ENCODE measurements at places on chromosomes 2 and 18.

DNA sequence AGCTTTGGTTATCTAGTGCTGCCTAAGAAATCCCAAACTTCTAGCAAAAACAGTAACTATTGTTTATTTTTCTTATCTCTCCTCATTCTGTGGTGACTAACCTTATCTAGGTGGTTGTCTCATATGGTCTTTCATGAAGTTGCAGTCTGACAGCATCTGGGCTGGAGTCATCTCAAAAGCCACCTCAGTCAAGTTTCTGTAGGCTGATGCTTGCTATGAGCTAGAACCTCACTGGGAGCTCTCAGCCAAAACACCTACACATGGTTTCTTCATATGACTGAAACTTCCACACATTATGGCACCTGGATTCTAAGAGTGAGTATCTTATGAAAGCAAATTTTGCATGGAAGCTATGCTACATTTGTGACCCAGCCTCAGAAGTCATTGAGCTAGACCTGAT lies 596.4 kb upstream of the VRK2 start:
- no peak for DNase-seq

DNA sequence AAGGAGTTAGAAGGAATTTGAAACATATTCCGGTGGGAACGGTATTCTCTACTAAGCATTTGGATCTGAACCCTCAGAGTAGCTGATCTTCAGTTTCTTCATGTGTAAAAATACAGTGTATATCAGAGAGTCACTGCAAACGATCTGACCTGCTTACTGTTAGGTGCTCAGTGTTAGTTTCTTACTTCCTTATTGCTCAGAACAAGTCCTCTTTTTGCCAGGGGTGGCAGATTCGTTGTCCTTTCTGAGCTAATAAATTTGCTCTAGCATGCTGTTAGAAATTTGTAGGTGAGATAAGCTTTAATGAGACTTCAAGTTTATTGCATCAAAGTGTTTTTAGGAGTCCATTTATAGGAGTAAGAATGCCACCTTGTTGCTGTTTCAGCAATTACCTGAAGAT lies 15.8 kb downstream of the PLEKHA3 start:
- no peak for DNase-seq

- no peak for DNase-seq
These were observed 194.0 kb downstream of the LRATD1 start for GRCh38 chr2:14826518-14826917.

DNA sequence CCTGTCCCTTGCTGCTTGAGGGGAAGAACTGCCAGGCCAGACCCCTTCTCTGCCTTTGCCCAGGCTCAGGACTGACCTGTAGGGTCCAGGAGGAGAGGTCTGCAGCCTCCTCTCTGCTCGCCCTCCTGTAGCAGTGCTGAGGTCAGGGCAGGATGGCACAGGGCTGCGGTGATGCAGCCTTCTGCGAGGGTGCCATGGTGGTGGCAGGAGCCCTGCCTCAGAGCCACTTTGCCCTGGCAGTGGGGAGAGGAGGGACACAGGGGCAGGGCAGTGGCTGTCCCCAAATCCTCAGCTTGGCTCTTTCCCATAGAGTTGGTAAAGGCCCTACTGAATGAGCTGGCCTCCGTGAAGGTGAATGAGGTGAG lies 884 bp downstream of the PROM2 start:
- no peak for DNase-seq

- DNase-seq: no peak
These were observed 566.8 kb upstream of the ZNF804A start for GRCh38 chr2:184031402-184032147.

DNA sequence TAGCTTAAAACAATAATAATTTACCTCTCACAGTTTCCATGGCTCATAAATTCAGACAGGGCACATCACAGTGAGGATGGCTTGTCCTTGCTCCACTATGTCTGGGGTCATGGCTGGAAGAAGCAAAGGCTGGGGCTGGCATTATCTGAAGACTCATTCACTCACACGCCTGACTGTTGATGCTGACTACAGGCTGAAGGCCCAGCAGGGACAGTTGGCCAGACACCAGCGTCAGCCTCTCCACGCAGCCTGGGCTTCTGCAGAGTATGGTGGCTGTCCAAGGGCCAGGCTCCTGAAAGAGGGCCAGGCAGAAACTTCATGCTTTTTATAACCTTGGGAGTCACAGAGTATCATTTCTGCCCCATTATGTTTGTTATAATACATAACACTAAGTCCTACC lies 33.4 kb downstream of the YPEL5 start:
- DNase-seq: no peak

- DNase-seq: peak; percentile 22
These were observed 62.6 kb downstream of the DNMT3A start for GRCh38 chr2:25279091-25279651.

DNA sequence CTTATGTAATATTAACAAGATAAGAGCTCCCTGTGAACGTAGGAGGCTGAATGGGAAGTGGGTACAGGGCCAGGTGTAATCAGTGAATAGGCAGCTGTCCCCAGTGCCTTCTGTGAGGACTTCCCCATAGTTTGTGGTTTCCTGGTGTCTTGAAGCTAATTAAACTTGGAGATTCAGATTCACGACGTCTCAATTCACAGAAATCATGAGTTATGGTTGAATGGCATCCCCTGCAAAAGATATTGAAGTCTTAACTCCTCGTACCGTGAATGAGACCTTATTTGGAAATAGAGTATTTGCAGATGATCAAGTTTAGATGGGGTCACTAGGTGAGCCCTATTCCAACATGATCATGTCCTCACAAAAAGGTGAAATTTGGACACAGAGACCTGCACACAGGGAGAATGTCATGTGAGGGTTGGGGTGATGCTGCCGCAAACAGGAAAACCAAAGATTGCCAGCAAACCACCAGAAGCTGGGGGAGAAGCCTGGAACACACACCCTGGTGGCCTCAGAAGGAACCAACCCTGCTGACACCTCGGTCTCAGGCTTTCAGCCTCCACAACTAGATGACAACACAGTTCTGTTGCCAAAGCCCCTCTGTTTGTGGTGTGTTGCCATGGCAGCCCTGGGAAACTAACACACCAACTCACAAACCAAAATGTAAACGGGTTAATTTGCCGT lies 13.2 kb downstream of the ARL4C start:
- no peak for DNase-seq

DNA sequence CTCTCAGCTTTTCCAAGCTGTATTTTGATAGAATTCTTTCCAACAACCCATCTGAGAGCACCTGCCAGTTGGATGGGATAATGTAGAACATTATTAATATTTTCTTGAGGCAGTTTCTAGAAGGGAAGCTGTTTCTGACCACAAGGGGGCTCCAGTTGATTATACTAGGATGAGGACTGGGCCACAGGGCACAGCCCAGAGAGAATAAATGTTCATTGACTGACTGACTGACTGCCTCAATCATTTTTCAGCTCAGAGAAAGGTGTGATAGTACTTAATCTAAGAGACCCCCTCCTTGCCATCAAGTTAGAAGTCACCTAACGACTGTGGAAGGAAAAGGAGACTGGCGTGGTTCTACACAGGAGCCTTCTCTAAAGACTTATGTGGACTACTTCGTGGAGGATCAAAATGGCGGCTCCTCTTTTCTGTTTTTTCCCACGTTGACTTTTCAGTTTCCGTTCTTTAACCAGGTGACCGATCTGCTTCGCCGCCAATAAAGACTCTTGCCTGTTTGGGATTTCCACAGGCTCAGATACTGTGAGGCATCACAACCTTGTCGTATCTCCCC lies 31.9 kb upstream of the CREG2 start:
- DNase-seq: peak; percentile 68

GRCh38 chr2:98769784-98770183 lies 38.9 kb upstream of the MGAT4A start:
- DNase-seq: no peak

DNA sequence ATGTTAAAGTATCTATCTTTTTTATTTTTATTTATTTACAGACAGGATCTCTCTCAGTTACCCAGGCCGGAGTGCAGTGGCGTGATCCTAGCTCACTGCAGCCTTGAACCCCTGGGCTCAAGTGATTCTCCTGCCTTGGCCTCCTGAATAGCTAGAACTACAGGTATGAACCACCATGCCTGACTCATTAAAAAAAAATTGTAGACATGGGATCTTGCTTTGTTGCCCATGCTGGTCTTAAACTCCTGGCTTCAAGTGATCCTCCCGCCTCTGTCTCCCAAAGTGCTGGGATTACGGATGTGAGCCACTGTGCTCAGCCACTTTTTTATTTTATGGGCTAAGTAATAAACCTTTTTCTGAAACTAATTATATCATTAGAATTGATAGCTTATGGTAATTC lies 7.1 kb downstream of the MFSD6 start:
- no peak for DNase-seq

GRCh38 chr2:198312596-198313483 lies 508.4 kb downstream of the PLCL1 start:
- no peak for DNase-seq

DNA sequence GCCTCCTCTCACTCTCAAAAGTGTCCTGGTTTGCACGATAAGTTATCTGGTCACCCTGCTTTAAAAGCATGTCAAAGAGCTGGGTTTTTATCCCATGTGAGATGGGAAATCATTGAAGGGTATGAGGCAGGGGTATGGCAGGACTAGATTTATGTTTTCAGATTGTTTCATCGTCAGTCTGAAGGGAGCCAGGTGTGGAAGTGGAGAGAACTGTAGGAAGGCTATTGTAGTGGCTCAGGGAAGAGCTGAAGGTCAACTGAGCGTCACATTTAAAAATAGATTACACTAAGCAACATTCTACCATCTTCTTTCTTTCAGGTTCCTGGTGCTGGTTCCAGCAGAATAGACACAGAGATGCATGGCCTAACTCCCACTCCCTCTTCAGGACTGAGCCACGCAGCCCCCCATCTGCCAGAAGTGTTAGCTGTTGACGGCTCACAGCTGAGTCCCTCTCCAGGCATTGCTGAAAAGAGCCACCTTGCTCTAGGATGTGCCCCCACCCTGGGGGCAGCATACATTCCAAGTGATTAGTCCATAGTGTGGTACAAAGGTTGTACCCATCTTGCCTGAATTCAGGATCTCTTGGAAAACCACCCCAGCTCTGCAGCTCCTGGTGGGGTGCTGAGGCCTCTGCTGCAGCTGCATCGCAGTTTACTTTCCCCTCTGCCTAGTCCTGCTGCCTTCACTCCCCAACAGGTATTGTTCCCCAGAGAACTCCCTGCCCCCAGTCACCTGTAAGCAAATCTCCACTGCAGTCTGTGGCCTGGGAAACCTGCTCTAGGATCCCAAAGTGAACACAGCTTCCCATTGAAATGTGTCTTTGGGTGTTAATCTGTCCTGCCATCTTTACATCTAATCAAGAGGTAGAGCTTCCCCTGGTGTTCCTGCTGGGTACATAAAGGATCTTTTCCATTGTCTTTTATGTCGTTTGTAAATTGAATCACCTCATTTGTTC lies 79.5 kb upstream of the KLF7 start:
- DNase-seq: no peak

DNA sequence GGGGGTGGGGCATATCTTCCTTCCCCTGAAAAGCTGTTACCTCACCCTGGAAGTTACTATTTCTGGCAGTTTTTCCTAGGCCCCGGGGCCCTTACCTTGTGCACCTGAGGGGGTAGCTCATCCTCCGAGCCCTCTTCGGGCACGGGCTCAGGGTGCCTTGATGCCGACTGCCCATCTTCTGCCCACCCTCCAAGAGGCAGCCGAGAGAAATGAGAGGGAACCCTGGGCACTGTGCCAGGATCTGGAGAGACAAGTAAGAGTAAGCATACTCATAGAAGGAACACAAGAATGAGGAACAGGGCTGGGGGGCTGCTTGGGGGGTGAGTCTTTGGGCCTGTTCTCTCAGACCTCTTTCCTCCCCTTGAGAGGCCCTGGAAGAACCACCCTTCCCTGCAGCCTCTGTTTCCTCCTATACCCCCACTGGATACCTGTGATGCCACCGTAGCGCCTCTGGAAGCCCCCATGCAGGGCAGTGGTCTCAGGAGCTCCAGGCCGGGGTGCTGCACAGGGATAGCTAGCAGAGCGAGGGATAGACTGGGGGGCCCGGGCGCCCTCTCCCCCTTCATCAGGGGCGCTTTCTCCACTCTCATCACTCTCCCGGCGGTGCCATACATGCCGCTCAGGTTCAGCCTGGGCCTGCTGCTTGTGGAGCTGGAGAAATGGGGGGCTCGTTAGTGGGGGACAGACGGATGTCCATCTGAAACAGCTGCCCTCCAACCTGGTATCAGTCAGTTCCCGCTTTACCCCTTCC lies 2.1 kb upstream of the ABCB6 start:
- DNase-seq: no peak

- peak; percentile 28 for DNase-seq
These were observed 640 bp downstream of the SLC39A6 start for GRCh38 chr18:36128530-36128870.

- no peak for DNase-seq
These were observed 18.9 kb downstream of the HPCAL1 start for GRCh38 chr2:10321622-10322021.

DNA sequence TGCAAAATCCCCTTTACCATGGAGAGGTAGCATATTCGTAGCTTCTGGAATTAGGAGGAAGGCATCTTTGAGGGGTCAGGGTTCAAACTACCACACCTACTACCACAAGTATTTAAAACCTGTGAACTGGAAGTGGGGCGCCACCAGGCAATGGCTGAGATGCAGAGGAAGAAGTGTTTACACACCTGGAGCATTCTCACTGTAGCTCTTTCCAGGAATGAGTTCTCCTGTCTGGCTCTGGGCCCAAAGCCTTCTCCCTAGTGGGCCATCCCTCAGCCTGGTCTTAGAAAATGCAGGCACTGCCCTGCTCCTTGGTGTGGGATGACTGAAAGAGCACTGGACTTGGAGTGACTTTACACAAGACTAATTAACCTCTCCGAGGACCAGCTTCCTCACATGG lies 30.7 kb upstream of the FOXI3 start:
- DNase-seq: no peak

GRCh38 chr2:49225126-49225525 lies 70.8 kb upstream of the FSHR start:
- peak; percentile 9 for DNase-seq

GRCh38 chr2:179344970-179345369 lies 80.3 kb upstream of the SESTD1 start:
- no peak for DNase-seq

GRCh38 chr18:13680612-13681011 lies 45.7 kb downstream of the FAM210A start:
- no peak for DNase-seq

- no peak for DNase-seq
These were observed 37.5 kb downstream of the DHRS9 start for GRCh38 chr2:169106563-169107545.

- peak; percentile 83 for DNase-seq
These were observed 73.5 kb downstream of the COLEC12 start for GRCh38 chr18:427005-427404.

DNA sequence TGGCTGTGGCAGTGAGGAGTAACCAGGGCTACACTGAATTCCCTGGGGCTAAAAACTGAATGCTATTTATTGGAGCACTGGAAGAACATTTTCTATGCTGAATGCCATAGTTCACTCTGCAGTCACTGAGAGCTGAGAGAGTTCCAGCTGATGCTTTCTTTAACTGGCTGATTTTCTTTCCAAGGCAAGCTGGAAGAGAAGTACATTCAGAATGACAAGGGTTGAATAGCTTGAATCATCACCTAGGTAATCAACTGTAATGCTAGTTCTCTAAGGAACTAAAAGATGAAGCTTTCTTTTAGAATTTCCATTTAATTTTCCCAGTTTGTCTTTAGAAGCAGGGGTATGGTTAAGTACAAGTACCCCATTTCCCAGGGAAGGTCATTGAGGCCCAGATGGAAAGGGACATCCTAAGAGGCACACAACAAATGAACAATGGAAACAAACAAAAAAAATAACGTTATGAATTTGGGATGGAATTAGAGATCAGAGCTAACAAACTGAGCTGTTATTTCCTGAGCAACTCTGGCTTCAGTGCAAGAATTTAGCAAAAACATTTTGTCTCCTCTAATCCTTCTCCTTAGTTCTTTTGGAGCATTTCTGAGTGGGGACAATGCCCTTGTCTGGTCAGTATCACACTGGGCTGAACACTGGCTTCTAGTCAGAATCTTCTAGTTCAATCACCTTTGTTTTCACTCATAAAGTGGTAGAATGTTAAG lies 132.8 kb upstream of the REG3A start:
- no peak for DNase-seq
